Right renal pelvis (tissue), 4 donors: ENCODE measurements at places on chromosomes 2 and 18. TPM values are rescaled to one million over a fixed set of nuclear protein-coding genes. Genes with fewer than 3 reads are reported as not detected.

Gene RSAD2
- polyA plus RNA-seq: 4.1 TPM

Gene IL1F10
- polyA plus RNA-seq: not detected

Gene SLC9A4
- 8.0 TPM for polyA plus RNA-seq

GRCh38 chr2:182368996-182369395, 57.8 kb downstream of the PDE1A start:
- DNase-seq: no peak

- DNase-seq: no peak
Observed at GRCh38 chr2:218019411-218020060, 16.7 kb upstream of the TNS1 start.
